ENCODE measurements at places on chromosomes 3 and 15.

- no peak for DNase-seq
These were observed 14.6 kb upstream of the ARPP21 start for GRCh38 chr3:35624698-35625097.

GRCh38 chr3:31704156-31704555 lies 171.4 kb downstream of the STT3B start:
- no peak for DNase-seq

DNA sequence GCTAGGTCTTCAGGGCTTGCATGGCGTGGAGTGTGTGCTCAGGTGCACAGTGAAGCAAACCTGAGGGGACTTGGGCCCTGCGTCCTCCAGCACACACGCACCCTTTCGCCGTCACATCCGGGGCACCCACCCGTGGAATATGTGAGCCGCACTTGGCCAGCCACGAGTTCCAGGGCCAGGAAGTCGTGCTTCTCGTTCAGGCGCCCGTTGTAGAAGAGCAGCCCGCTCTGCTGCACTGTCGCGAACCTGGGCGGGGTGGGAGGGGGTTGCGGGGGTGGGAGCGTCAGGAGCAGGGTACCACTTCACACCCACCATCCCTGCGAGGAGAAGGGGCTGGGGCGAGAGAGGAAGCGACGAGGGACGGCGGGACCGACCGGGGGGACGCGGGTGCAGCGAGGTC lies 7.1 kb downstream of the CELSR3 start:
- DNase-seq: no peak

GRCh38 chr15:67524235-67524634 lies 3.3 kb downstream of the C15orf61 start:
- DNase-seq: no peak

Data from hematopoietic multipotent progenitor cell treated with erythropoietin and hydrocortisone succinate and interleukin-3 and kit ligand, for 17 days (in vitro differentiated cells).